ENCODE measurements at places on chromosomes 7 and 10. TPM values are rescaled to one million over a fixed set of nuclear protein-coding genes. Genes with fewer than 3 reads are reported as not detected.

GRCh38 chr7:130421684-130422083 is 19.1 kb downstream of the CEP41 start:
- DNase-seq: no peak

Gene TACC2
- total RNA-seq: 438 TPM

- DNase-seq: no peak
These were observed 85.2 kb upstream of the VIPR2 start for GRCh38 chr7:159229683-159230475.

- no peak for DNase-seq
These were observed 176.5 kb upstream of the ADO start for GRCh38 chr10:62627983-62628382.

Gene CYP2C9
- not detected for total RNA-seq

DNA sequence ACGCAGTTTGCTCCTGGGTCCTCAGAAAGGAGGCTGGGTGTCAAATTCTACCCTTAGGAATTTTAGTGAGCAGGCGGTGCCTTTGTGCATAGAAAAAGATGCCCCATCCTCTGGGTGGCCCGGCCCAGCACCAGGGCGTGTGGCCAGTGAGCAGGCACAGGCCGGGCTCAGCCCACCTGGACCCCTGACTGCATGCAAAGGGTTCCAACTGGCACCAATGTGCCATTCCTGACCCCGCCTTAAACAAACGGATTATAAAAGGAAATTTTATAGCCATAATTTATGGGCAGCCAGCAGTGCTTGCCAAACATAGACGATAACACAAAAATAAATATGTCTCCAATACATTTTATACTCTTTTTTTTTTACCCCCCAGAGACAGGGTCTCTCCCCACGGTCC is 40.1 kb upstream of the GNA12 start:
- DNase-seq: no peak

DNA sequence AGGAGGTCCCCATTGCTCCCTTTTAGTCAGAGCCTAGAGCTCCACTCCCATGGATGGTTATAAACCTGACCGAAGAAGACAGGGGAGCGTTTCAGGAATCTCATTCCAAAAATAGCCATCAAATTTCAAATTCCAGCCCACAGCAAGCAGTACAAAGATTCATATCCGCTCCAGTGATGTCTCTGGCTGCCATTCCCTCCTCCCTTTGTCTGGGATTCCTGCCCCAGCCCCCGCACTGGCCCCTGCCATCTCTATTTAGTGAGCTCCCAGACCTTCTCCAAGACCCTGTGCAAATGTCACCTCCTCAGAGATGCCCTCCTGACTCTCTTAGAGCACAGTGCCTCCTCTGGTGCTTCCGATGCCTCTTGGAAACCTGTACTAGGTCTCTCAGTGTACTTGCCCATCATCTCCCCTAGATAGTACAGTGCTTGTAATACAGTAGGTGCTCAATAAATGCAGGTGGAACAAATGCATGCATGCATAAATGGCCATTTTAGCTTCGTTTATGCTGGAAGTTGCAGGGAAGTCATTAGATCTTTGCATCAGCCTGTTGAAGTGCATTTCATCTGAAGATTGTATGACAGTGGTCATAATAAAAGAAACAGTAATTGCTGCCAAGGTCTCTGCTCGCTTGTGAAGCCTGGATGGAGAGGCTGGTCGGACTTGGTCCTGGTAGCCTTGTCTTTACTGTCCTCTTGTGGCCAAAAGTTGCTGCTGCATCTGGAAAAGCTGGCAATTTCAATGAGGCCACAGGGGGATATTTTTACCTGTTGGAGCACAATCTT is 32.0 kb upstream of the HABP2 start:
- peak; percentile 75 for DNase-seq

- DNase-seq: no peak
These were observed 7.1 kb downstream of the HECW1 start for GRCh38 chr7:43119371-43120075.

- DNase-seq: no peak
These were observed 47.9 kb upstream of the FOXK1 start for GRCh38 chr7:4634166-4634565.

DNA sequence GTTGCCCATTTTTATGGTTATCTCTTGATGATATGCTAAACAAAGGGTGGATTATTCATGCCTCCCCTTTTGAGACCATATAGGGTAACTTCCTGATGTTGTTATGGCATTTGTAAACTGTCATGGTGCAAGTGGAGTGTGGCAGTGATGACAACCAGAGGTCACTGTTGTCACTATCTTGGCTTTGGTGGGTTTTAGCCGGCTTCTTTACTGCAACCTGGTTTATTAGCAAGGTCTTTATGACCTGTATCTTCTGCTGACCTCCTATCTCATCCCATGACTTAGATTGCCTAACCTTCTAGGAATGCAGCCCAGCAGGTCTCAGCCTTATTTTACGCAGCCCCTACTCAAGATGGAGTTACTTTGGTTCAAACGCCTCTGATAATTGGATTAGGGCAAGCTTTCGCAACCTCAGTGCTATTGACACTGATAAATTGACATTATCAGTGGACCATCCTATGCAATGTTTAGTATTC is 36.9 kb downstream of the BAG3 start:
- DNase-seq: no peak

GRCh38 chr7:45911311-45911710 is 9.8 kb downstream of the IGFBP3 start:
- DNase-seq: no peak

- peak; percentile 6 for DNase-seq
These were observed 64.5 kb upstream of the ZMIZ1 start for GRCh38 chr10:79004311-79004710.

DNA sequence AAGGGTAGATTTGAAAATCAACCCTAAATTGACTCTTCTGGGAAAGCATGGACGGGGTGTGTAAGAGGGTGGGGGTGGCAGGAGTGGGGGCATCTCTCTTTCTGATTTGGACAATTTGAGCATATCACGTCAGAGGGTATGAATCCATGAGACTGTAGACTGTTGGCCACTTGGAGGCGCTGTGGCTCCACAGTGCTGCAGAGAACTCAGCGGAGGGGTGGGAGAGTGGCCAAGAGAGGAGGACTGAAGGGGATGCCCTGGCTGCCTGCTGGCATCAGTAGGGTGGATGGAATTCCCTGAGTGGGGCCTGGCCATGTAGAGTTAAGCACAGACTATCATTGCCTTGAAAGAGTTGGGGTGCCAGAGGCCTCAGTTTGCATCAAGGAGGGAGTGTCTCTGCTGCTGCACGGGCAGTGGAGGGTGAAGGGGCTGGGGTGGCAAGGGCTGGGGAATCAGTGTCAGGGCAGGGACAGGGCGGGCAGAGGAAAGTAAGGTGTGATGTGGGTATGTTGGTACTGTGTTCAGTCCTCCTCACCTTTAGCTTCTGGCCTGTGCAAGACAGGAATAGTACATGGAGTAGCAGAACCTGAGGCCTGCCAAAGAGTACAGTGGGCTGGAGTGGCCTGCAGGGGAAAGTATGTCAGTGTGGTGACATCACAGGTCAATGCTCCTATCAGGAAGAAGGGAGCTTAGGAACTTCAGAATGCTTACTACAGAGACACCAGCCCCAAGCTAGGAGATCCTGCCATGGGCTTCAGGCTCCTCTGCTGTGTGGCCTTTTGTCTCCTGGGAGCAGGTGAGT is 133.5 kb upstream of the PRSS58 start:
- DNase-seq: peak; percentile 61

- no peak for DNase-seq
These were observed 12.8 kb downstream of the SCRN1 start for GRCh38 chr7:29976673-29977415.

GRCh38 chr7:115552766-115553165 is 477.8 kb downstream of the TFEC start:
- DNase-seq: no peak

DNA sequence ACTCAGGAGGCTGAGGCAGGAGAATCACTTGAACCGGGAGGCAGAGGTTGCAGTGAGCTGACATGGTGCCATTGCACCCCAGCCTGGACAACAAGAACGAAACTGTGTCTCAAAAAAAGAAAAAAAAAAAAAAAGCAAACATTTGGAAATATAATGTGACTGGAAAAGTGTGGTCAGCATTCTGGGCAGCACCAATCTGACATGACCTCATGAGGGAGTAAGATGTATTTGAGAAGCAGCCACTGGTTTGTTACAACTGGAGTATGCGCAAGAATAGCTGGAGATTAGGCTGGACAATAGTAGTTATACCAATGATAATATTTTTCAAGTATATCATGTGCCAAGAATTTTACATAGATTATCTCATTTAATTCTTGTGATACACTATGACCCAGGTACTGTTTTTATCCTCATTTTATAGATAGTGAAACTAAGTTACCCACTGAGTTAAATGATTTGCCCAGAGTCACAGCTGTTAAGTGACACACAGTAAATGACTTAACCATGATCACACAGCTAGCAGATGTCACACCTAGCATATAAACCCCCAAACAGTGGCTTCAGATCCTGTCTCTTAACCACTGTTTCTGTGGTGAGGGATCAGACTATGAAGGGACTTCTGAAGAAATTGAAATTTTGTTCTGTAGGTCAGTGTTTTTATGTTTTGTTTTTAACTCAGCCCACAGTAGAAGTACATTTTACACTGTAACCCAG is 11.1 kb downstream of the MCU start:
- no peak for DNase-seq

DNA sequence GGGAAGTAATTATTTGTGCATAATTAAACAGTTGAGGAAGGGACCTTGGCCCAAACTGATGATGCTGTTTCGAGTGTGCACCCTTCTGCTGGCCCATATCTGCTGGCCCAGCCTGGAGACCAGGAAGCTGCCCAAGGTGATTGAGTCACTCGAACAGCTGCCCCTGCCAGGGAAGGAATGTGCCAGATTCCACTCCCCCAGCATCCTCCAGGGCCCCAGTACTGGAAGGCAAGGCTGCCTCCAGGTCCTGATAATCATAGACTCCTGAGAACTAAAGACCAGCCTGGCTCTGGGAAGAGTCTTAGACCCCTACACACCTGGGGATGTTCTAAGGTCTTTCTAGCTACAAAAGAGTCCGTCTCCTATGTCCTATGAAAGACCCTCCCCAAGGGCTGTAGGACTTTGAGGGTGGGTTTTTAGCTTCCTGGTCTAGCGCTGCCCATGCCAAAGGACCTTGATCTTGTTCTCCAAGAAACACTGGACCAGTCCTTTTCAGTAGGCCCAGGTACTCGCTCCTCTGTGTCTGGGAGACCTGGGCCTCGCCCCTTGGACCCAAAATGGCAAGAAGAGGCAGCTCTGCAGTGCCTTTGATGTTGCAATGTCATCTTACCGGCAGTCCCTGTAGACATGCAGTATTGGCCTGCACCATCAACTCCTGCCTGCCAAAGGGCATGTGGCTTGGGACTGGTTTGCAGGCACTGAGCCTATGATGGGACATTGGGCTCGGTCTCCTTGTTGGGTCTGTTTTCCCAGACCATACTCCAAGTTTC is 103.2 kb upstream of the GPR26 start:
- DNase-seq: no peak

Measured in psoas muscle (tissue), 8 donors.